ENCODE measurements at places on chromosomes 11 and 22.
A peak's percentile ranks its signal among the peaks of the same experiment; 100 is the strongest.

GRCh38 chr11:61176446-61176845 is 15.2 kb upstream of the VPS37C start:
- DNase-seq: no peak

- no peak for DNase-seq
Observed at GRCh38 chr11:76671237-76671592, 668 bp upstream of the LRRC32 start.

GRCh38 chr11:87180742-87181141 is 143.0 kb downstream of the TMEM135 start:
- no peak for DNase-seq

DNA sequence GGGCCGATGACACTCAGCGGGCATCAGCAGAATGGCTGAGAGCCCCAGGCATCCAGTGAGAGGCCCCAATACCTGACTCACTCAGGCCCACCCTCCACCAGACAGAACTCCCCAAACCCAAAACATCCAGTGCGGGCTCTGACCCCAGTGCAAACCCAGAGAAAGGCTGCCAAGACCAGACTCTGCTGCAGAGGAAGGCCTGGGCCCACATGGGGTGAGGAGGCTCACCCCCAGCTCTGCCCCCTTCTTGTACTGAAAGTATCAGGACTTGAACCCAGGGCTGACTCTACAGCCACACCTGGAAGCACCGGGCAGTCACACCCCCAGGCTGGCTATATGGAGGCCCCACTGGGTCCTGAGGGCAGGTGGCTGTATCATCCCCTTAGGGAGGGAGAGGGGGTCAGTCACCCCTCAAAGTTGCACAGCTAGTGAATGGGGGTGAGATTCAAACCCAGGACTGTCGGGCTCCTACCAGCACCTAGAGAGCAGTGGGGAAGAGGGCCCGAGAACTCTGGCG is 49.3 kb downstream of the IGLL1 start:
- no peak for DNase-seq

- DNase-seq: no peak
Observed at GRCh38 chr22:32281072-32281471, 25.9 kb upstream of the SLC5A4 start.

- no peak for DNase-seq
Observed at GRCh38 chr11:36041988-36042611, 98.2 kb downstream of the LDLRAD3 start.

- no peak for DNase-seq
Observed at GRCh38 chr22:28328756-28329155, 350.9 kb downstream of the TTC28 start.

DNA sequence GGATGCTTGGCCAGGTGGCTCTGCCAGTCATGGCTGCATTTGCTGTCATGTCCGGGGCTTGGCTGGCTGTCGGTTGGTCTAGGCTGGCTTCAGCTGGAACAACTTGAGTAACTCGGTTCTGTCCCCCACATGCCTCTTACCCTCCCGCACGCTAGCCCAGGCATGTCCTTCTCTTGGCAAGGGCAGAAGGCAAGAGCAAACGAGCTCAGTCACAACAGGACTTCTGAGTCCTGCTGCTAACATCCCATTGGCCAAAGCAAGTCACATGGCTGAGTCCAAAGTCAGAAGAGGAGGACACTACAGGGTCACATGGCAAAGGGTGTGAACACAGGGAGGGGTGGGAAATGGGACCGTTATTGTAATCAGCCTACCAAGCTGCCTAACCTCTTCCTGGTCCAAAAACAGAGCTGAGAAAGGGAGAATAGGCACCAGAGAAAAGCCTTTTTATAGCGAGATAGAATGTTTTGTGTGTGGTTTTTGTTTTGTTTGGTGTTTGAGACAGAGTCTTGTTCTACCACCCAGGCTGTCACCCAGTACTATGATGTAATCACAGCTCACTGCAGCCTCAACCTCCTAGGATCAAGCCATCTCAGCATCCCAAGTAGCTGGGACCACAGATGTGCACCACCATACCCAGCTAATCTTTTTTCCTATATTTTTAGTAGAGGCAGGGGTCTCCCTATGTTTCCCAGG is 81.9 kb downstream of the MN1 start:
- DNase-seq: no peak

DNA sequence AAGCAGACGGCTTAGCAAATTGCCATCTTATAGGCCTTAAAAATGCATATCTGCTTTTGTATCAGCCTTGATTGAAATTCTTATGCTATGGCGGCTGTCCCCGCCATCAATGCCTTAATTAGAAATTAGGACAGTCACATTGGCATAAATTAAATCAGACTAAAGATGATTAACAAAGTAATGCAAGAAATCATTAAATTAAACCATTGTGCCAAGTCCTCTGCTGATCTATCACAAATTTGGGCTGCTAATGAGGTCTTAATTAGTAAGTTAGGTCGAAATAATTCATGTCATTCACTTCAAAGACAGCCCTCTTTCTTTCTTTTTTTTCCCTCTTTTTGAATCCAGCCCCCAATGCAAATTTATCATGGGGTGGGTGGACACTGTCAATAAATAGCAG is 159.3 kb downstream of the MIAT start:
- DNase-seq: no peak

DNA sequence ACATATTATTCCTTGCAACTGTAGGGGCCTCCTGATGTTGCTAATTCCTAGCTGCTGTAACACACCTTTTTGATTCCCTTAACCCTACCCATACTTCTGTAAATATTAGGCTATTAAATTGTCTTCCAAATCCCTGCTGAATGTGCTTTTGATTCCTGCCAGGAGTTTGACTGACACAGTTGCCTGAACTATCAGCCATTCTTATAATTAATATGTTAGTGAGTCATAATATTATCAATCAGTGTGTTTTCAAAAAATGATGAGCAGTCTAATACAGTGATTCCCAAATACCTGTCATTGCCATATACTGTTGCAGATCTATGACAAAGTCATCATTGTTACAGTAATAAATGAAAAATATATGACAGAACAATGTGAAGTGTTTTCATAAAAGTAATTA is 15.9 kb upstream of the FANCF start:
- no peak for DNase-seq

DNA sequence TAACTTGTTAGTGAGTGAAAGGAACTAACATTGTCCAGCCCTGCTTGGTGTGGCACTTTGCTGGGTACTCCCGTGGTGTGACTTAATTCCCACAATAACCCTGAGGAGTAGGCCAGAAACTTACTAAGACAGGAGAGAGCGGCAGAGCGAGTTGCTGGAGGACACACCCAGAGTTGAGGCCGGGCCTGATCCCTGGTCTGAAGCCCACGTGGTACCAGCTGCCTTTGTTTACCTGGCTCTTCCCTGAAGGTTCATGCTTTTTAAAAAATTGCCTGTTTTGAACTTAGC is 594 bp downstream of the MPST start:
- no peak for DNase-seq

DNA sequence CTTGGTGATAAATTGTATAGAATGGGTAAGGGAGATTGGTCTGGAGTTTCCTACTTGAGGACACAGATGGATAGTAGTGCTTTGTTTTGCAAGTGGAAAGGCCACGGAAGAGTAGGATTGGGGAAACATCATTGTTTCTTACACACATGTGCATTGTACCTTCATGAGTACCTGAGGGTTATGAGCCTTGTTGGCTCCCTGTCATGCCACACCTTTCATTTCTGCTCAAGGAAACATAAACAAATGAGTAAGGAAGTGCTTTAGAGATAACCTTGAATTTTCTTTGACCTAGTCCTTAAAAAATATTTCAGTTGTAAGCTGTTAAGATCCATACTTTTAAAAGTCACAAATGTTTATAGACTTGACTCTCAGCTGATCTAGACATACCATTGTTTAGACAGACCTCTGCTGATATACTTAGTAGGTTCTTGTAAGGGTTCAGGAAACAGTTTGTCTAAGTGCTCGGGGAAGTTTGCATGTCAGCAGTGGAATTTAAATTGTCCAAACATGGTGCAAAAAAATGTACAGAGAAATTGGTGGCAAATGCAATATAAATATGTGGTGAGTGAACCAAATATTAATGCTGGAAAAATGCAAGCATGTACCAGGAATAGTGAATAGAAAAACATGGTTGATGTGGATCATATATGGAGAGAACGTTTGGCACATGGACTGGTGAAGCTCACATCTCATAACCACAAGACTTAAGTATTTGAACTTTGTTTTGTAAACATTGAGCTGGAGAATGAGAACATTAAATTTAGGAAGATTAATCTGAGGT is 40.9 kb downstream of the GAS2 start:
- DNase-seq: no peak

DNA sequence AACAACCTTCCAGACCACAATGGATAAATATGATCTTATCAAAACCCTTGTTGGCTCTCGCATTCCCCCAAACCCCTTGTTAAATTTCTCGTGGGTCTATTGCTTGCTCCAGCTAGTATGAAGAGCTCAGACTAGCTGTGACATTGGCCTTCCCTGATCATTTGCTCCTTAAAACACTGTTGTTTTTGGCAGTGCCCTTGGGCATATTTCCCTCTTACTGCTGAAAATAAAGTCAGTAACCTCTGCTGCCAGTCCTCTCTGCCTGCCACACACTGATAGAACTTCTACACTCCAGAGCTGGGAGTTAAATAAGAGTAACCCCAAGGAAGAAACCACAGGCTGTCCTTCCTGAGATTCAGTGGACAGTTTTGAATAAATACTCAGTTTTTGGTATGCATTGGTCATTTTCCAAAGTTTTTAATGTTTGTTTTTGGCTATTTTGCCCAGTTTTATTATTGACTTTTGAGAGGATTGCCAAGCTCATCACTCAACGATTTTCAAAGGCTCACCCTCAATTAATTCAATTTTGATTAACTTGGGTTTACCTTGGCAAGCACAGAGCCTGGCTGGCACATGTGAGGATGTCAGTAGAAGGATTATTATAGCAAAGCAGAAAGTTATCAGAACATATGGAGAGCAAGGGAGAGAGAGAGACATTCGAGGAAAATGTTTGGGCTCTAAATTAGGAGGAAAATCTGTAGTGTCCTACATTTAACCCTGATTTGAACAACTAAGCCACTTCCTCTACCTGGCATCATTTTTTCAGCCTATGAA is 84.3 kb upstream of the SYN3 start:
- no peak for DNase-seq

DNA sequence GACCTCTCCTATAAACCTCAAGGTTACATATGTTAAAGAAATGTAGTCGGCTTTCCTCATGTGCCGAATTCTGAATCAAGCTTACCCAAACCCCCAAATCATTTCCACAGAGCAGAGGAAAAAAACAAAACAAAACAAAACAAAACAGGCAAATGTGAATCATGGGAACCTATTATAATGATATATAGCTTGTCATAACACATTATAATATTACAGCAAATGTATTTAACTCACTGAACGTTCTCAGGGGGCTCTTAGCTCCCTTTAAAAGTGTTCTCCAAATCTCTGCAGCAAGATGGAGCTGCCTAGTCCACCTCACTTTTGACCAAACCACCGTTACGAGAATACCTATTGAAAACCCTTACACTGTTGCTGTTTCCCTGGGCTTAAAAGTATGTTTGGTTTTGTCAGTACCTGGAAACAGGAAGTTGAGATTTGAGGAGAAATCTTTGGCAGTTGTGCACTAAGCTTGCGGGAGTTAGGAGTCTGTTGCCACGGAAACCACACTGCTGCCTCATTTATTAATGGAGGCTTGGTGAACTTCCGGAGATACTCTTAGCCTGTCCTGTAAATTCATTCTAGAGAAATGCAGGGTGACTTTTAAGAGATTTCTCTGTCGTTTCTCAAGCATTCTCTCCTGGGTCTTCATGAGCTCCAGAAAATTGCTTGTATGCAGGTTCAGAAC is 167.0 kb upstream of the RASSF10 start:
- DNase-seq: no peak

DNA sequence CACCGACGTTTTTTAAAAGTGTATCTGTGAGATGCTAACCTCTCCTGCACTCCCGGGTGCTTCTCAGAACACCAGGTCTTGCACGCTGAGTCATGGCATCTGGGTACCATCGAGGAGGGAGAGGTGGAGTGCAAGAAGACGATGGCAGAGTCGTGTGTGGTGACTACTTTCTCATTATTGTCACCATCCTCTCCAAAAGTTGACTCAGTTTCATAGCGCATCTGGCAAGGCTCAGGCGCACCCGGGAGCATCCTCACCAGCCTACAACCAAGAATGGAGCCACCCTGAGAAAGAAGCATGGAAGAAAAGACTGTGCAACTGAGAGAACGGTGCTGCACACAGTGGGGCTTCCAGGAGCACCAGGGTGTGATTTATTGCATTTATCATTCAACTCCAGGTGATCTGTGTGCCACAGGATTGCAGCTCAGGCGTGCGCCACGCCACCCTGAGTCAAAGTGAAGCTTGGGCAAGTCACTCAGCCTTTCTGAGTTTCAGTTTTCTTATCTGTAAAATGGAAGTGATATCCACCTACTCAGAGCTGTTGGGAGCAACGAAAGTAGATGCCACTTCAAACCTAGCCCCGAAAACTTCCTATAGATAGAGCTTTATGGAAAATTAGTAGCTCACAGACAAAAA is 65.4 kb downstream of the LINC01488 start:
- peak; percentile 76 for DNase-seq

- no peak for DNase-seq
Observed at GRCh38 chr11:13216711-13217075, 60.9 kb upstream of the BMAL1 start.

DNA sequence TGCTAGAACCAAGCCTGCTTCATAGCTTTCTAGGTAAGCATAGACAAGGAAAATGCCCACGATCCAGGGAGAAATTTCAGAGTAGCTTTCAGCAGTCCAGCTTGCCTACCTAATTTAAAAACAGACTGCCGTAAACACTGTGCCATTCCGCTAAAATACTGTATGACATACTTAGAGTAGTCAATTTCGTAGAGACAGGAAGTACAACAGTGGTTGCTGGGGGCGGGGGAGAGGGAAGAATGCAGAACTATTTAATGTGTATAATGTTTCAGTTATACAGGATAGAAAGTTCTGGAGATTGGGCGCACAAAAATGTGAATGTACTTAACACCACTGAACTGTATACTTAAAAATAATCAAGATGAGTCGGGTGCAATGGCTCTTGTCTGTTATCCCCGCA is 56.7 kb downstream of the C11orf58 start:
- DNase-seq: no peak

GRCh38 chr11:27216270-27217149 is 146.5 kb downstream of the CCDC34 start:
- no peak for DNase-seq

- no peak for DNase-seq
Observed at GRCh38 chr11:29734287-29734686, 282.5 kb downstream of the KCNA4 start.

DNA sequence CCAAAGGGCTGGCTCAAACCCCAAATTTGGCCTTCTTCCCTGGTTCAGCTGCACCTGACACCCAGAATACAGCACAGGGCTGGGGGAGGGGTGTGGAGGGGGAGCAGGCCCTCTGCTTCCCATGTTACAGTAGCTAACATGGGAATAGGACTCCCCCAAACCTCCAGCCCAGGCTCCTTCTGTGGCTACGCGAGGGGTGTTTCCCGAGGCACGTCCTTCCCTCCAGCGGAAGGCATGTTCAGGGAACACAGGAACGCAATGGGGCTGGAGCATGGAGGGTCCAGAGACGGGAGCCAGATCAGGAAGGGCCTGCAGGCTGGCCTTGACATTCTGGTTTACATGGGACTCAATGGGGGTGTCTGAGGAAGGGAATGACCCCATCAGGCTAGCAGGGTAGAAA is 11.8 kb upstream of the IGLL1 start:
- no peak for DNase-seq
